ENCODE measurements at places on chromosomes 3 and 15.

GRCh38 chr3:128329491-128330213 lies 137.0 kb downstream of the DNAJB8 start:
- DNase-seq: no peak

GRCh38 chr3:52004163-52004787 lies 8.6 kb upstream of the RPL29 start:
- DNase-seq: no peak

GRCh38 chr3:54649551-54649950 lies 278.3 kb downstream of the LRTM1 start:
- DNase-seq: no peak

- DNase-seq: no peak
These were observed 296.1 kb downstream of the AGBL1 start for GRCh38 chr15:86375733-86376280.

GRCh38 chr15:44308415-44308814 lies 19.9 kb downstream of the GOLM2 start:
- no peak for DNase-seq

DNA sequence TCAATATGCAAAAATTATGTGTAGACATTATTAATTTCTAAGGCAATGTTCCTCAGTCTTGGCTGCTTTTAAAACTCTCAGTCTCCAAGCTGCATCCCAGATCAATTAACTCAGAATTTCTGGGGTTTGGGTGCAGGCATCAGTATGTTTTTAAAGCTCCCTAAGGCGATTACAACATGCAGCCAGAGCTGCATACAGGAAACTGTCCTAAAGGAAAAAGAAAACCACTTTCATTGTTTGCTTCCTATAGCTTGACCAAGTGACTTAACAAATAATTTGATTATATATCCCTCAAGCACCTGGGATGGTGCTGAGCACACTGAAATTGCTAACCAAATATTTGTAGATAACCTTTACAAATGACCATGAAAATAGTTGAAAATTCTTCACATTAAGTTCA lies 194.7 kb downstream of the DTWD1 start:
- no peak for DNase-seq

GRCh38 chr3:193771011-193771652 lies 178.1 kb downstream of the OPA1 start:
- DNase-seq: no peak

- DNase-seq: no peak
These were observed 3.5 kb upstream of the CCDC80 start for GRCh38 chr3:112644453-112644852.

DNA sequence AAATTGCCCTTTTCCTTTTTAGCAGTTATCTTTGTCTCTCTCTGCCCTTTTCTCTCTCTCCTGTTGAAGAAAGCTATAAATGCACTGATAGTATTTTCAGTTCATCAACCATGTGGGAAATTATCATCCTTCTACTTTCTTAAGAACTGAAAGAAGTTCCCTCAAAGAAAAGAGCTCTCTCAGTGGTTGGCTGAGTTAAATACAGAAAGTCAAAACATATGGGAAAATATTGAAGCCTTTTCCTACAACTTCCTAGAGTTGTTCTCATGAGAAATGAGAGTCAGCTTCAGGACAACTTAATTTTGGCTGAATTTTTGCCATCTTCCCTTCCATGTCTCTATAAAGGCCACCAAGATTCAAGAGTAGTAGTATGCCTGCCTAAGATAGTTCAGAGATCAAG lies 96.7 kb downstream of the NFKBIZ start:
- no peak for DNase-seq

DNA sequence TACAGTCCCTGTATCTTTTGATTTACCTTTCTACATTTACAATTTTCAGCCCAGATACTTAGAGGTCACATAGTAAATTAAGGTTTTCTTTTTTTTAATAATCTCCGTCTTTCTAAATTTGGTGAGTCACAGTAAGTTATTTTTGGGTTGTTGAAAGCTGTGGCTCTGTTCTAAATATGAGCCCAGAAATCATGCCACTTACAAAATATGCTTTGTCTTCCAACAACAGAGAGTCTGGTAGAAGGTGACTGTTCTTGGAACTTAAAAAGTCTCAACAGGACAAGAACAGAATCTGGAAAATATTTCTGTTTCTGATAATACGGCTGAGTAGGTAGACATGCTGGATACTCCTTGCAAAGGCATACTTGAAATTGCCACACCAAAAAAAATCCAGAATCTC lies 16.0 kb downstream of the GOLGA8S start:
- DNase-seq: no peak

GRCh38 chr3:126081618-126082361 lies 2.1 kb downstream of the SLC41A3 start:
- no peak for DNase-seq

Data from T-helper 9 cell (primary cell).